GM03348 (cell line): ENCODE measurements at places on chromosomes 13 and 19.

DNA sequence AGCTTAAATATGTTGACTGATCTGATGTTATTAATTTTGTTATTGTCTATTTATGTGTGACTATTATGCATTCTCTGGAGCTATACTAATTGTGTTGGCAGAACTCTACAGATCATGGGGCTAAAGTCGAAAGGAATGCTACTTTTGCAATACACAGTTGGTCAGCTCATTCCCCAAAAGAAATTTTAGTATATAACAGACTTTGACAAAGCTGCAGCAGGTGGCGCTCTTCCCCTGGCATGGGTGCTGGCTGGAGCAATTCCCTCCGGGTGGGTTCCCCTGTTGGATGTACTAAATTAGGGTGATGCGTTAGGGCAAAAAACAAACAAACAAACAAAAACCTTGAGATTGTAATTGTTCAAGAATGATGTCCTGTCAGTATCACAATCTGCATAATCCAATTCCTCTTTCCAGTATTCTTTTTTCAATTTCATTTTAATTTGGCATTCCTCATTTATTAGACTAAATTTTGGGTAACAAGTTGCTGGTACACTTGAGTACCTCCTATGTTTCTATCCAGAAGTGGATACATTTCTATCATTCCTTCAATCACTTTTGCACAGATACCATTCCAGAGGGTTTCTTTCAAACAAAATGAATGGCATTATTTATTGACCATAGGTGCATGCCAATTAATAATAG, 322.8 kb upstream of the EDNRB start:
- DNase-seq, result peak; percentile 62

GRCh38 chr13:80345771-80346510, 5.0 kb upstream of the SPRY2 start:
- no peak for DNase-seq

DNA sequence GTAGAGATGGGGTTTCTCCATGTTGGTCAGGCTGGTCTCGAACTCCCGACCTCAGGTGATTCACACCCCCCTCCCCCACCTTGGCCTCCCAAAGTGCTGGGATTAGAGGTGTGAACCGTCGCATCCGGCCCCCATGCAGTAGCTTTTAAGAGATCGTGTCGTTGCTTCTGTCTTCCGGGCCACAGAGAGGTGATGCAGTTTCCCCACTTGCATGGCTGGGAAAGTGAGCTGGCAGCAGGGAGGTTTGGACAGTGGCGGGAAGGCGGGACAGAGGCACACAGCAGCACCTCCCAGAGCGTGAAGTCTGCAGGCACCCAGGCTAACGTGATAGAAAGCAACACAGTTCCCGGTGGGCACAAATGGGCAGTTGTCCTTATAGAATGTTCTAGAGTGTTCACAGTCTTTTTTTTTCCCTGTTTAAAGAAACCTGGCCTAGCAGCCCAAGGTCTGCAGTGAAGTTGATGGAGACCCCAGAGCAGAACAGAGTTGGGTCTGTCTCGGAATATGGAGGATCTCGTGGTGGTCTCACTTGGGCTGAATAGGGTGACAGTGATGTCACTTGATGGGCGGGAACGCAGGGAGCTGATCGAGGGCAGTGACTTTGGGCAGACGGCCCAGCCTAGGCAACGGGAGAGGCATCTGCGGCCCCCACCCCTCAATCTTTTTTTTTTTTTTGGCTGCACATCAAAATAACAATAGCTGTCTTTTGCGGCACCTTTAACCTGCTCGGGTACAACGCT, 4.9 kb downstream of the UHRF1 start:
- DNase-seq, result no peak

DNA sequence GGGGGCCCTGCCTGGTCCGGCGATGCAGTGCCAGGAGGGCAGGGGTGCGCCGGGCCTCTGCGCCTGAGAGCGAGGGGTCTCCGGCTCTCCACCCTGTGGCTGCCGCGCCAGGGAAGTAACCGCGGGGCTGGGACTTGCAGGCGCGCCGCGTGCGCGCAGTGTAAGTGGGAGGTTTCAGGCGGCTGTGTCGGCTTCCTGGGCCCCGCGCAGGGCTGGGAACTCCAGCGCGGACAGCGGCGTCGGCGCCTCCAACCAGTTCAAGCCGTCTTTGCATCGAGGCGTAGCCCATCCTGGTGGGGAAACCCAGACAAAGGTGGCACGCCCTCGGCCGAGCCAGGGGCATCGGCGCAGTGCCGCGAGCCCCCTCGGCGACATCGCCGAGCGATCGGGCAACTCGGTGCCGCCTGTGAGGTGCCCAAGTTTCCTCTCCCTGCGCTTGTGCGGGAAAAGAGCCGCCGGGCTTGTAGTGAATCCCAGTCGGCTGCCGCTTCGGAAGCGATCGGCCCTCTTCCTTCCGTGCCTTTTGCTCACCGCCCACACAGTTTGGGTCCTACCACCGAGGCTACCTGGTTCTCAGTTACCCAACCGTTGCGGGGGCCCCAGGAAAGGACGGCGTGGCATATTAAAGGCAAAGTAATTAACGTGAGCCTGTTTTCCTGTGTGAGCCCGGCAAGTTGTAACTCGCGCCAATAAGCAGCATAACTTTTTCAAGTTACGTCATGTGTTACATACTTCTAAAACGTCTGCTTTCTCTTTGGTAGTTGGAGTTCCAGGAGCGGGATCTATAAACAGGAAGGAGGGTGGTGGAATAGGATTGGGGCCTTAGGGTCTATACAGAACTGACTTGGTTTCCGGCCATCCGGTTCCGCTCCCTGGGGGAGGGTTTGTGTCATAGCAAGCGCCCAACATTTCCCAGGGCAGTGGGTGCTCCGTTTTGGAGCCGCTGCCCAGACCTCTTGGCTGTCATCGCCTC, 1.2 kb downstream of the LRCH1 start:
- peak; percentile 76 for DNase-seq

DNA sequence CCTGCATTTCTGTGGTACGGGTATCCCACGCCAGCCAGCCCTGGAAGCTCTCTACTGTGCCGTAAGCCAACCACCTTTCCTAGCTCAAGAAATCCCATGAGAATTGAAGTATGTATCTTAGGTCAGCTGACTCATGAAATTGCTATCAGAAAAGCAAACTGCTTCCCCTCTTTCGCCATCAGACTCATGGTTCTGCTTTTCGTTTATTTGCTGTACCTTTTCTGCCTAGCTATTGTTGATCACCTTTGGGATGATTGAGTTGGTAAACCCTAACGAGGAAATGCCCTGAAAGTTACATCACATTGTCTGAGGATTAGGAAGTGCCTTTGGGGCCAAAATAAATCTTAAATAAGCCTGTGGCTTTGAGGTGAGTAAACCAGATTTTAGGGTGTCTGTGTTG, at the start of gene ADGRE3:
Gene ADGRE3, minus strand, starts transcription at position 81 of the 400 bp plus-strand sequence. Its CDS starts 74 bp downstream, at position 7.
- no peak for DNase-seq

DNA sequence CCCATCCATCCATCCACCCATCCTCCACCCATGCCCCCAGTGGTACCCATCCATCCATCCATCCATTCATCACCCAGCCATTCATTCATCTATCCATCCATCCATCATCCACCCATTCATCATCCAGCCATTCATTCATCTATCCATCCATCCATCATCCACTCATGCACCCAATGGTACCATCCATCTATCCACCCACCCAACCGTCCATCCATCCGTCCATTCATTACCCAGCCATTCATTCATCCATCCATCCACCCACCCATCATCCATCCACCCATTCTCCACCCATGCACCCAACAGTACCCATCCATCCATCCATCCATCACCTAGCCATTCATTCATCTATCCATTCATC, 5.3 kb downstream of the PLPPR3 start:
- no peak for DNase-seq

DNA sequence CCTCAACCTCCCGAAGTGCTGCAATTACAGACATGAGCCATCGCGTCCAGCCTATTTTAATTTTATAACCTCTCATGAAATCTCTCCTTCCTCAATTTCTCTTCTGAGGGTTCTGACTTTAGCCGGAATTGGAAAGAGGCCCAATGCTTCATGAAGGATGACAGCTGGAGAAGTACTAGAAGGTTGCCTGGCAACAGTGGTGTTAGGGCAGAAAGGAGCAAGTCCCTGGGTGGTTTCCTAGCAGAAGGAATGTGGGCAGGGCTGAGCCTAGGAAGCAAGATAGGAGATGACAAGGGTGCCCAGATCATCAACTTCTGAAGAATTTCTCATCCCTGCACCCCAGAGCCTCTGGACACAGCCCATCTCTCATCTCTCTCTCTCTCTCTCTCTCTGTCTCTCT, 25.8 kb downstream of the CACNG6 start:
- no peak for DNase-seq

DNA sequence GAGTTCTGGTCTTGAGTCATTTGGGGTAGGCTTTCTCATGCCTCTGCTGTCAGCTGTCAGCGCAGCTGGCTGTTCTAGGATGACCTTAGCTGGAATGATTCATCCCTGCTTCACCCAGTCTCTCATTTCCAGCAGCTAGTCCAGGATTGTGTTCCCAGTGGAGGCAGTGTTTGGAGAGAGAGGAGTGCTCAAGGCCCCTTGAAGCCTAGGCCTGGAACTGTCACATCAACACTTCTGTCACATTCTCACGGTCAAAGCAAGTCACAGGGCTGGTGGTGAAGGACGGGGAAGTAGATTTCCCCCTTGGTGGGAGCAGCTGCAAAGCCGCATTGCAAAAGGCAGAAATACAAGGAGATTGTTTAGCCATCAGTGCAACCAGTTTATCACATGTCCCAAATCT, 15.2 kb downstream of the TPT1 start:
- DNase-seq, result peak; percentile 79

- no peak for DNase-seq
Measured at GRCh38 chr19:9668544-9668943, 6.4 kb downstream of the ZNF562 start.

- no peak for DNase-seq
Measured at GRCh38 chr19:18883526-18884304, 12.2 kb downstream of the CERS1 start.

- DNase-seq, result no peak
Measured at GRCh38 chr13:75076476-75076875, 405.5 kb downstream of the TBC1D4 start.
